Right ventricle myocardium inferior (tissue), 1 donor: ENCODE measurements at places on chromosomes 6 and 20. TPM values are rescaled to one million over a fixed set of nuclear protein-coding genes. Genes with fewer than 3 reads are reported as not detected.

Gene VSX1
- 0.14 TPM for total RNA-seq

Gene MYBL2
- total RNA-seq = 1.4 TPM

Gene VWA7
- total RNA-seq = 12.1 TPM

Gene POU5F1
- total RNA-seq = 0.51 TPM

Gene SPTLC3
- total RNA-seq = 6.9 TPM

Gene RSPO4
- not detected for total RNA-seq

Gene FAM229B
- 75.1 TPM for total RNA-seq

Gene VSTM2L
- 17.7 TPM for total RNA-seq

Gene ALDH8A1
- total RNA-seq = not detected

Gene PRR18
- 0.11 TPM for total RNA-seq

Gene TCF21
- 5.2 TPM for total RNA-seq

Gene RNF114
- total RNA-seq = 47.6 TPM

Gene RIMS1
- 1.3 TPM for total RNA-seq

Gene TGM3
- total RNA-seq = not detected

Gene TGM2
- total RNA-seq = 581 TPM
